ENCODE measurements at places on chromosomes 4 and X.

DNA sequence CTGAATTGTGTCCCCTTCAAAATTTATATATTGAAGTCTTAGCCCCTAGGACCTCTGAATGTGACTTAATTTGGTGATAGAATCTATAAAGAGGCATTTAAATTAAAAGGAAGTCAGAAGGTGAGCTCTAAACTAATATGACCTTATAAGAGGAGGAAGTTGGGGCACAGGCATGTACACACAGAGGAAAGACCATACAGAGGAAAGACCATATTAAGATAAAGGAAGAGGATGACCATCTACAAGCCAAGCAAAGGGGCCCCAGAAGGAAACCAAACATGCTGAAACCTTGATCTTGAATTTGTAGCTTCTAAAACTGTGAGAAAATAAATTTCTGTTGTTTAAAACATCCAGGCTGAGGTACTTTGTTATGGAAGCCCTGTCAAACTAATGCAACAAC lies 26.9 kb upstream of the CYBB start:
- no peak for DNase-seq

GRCh38 chr4:3775005-3775404 lies 8.8 kb downstream of the ADRA2C start:
- no peak for DNase-seq

- no peak for DNase-seq
Measured at GRCh38 chr4:153528705-153529485, 62.7 kb downstream of the TMEM131L start.

- no peak for DNase-seq
Measured at GRCh38 chr4:41028392-41029076, 185.8 kb downstream of the APBB2 start.

DNA sequence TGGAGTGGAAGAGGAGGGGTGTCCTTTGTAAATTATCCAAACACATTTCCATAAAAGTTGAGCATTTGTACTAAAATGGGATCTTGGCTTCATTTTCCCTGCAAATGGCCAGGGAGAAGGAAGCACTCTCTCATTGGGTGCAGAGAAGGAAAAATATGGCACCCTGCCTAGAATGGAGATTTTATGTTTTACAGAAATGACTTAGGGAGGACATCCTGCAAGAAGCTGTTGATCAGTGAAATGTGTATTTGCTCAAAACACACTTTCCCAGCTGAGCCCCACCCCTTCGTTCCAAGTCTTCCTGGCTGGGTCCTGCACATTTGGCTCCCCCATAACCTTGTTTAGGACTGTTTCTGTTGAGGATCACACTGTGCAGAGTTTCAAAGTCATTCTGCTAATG lies 213.5 kb upstream of the TAPT1 start:
- no peak for DNase-seq

GRCh38 chrX:21958916-21959315 lies 18.4 kb downstream of the SMS start:
- DNase-seq: no peak

GRCh38 chrX:9767375-9767774 lies 1.7 kb upstream of the GPR143 start:
- no peak for DNase-seq

All from activated naive CD8-positive, alpha-beta T cell treated with anti-CD3 and anti-CD28 coated beads, Interleukin-2, amount 50 U/mL, for 24 hours (primary cell).